Foreskin fibroblast (primary cell): ENCODE measurements at places on chromosomes 5 and 9.

DNA sequence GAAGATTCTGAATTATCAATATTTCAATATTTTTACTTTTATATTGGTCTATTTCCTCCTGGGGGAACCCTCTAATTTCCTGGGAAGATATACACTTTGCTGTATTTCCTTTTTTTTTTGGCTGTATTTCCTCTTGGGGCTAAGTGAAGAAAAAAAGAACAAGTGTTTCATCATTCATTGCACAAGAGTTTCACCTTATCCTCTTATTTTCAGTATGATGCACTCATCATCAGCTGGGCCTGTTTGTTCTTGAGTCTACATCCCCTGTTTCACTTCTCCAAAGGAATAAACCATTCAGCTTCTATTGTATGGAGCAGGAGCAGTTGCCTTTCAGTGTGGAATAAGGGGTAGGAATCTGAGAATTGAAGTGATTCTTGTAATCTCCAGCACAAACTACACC lies 210.8 kb downstream of the FAM170A start:
- peak; percentile 14 for DNase-seq

GRCh38 chr5:18048449-18048848 lies 414.2 kb downstream of the TAF11L14 start:
- no peak for DNase-seq

DNA sequence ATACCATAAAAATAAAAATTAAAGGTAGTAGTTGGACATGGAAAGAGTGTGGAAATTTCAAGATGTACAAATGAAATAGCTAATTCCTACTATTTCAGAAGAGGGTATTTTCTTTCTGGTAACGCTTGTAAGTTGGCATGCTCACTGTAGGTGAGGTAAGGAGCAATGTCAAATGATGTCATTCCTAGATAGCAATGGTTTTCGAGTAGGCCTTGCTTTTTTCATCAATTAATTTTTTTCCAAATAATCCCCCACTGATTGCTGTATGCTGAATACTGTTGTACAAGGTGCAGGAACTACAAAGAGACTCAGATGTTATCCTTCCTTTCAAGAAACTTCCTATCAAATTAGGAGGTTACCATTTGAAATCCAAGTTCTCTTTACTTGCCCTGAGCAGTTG lies 928 bp upstream of the SELENOP start:
- DNase-seq = no peak

DNA sequence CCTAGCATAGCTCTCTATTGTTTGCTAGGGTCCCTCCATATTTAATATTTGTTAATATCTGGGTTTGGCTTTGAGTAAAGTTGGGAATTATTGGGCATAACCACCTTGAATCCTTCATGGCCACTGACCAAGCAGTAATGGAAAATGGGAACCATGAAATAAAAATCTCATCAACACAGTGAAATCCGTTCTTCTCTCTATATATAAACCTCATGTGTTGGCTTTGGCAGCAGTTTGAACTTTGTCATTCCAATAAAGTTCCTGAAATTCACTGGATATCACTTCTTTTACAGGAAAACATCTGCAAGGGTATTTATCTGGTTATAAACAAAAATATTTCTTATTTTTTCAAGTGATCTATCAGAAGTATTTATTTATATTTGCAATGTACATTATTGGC lies 93.0 kb upstream of the MPDZ start:
- no peak for DNase-seq

GRCh38 chr5:173327084-173327947 lies 898 bp downstream of the STC2 start:
- peak; percentile 80 for DNase-seq

DNA sequence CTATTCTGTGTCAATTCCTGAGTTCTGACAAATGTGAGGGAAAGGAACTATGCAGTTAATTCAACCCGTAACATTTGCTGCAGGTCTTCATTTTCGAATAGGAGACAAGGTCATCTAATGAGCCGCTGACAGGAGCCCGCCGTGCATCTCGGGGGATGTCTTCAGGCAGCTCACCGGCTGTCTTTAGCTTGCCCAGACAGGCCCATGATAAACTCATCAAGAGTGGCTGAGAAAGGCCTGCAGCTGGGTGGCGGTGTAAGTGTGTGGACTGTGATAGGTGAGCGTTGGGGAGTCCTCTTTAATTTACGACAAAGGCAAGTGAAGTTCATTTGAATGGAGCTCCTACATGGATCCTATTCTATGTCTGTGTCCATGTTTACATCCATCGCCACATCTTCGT lies 190.5 kb downstream of the ADCY2 start:
- no peak for DNase-seq

- no peak for DNase-seq
Measured at GRCh38 chr9:102985162-102985895, 9.8 kb upstream of the CYLC2 start.

DNA sequence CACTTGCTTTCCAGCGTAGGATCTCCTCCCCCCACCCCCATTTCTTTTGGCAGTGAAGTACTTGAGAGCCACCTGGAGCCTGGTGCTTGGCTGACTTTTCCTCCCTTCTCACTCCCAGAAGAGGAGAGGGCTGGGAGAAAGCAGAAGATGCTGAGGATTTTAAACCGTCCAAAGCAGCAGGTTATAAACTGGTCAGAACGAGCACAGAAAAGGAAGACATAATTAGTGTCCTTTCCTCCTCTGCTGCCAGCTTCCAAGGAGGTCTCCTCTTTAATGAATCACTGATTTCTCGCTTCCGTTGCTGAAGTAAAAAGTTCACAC lies 563 bp upstream of the FGF10 start:
- DNase-seq = no peak

- no peak for DNase-seq
Measured at GRCh38 chr5:120415985-120416384, 48.1 kb upstream of the PRR16 start.

GRCh38 chr5:110665184-110665726 lies 61.2 kb downstream of the TMEM232 start:
- DNase-seq = no peak

DNA sequence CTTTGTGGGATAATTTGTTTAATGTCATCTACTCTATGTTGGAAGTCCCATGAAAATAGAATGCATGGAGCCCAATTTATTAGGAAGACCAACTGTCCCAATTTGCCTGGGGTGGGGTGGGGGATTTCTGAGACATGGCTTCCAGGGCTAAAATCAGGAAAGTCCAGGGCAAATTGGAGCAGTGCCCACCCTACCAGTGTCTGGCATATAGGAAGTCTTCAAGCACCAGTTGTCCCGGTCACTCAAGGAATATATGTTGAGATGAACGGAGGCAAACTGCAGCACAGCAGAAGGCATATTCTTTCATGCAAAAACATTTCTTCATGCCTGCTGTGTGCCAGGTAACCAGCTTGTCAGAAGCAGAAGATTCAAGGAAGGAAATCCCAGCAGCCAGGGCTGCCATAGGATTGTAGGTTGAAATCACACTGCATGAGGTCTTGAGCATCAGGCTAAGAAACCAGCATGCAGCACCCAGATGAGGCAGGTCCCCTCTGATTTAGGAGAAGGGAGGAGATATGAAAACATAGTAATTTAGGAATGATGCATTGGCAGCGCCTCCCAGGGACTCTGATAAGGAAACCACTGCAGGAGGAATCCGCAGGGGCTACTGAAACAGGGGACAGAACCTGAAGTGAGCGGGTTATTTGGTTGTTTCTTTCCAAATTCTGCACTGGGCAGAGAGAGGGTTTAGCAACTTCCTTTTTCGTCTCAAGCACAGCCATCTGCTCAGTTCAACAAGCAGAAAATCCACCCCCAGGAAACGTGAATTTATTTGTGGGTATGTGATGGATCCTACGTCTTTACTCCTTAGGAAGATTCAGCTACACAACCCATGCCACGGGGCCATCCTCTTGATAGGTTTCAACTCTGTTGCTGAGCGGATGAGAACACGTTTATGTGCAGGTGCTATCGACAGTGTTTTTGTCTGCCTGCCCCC lies 112.6 kb upstream of the CPEB4 start:
- no peak for DNase-seq

DNA sequence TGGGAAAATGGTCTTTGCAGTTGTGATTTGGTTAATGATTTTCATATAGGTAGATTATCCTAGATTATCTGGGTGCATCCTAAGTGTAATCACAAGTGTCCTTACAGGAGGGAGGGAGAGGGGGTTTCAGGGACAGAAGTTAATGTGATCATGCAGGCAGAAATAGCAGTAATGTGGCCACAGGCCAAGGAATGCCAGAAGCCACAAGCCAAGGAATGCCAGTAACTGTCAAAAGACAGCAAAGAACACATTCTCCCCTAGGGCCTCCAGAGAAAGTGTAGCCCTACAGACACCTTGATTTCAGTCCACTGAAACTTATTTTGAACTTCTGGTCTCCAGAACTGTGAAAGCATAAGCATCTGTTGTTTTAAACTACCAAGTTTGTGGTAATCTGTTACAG lies 2074.5 kb downstream of the MAT2B start:
- DNase-seq = no peak

- DNase-seq = no peak
Measured at GRCh38 chr9:95346021-95346420, 28.5 kb upstream of the FANCC start.

- DNase-seq = no peak
Measured at GRCh38 chr5:61824396-61824795, 481.6 kb upstream of the KIF2A start.

GRCh38 chr5:87435144-87435694 lies 22.5 kb upstream of the CCNH start:
- DNase-seq = no peak

GRCh38 chr5:99025298-99026045 lies 96.7 kb upstream of the CHD1 start:
- DNase-seq = no peak

DNA sequence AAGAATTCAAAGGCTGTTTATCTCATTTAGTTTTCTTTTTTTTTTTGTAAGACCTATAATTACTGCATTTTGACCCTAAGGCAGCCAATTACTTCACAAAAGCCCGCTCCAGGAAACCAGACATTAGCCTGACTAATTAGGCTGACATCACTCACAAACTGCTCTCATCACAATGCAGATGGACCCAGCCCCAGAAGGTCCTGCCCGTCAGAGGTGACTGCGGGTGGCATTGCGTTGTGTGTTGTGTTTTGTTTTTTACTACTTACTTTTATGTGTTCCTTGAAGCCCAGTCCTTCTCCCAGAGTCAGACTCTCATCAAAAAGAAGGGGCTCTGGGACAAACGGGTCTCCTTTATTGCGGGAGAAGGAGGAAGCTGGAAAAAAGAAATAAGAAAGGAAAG lies 172.2 kb downstream of the HSD17B3 start:
- DNase-seq = no peak

GRCh38 chr5:56078278-56079156 lies 83.8 kb upstream of the IL6ST start:
- peak; percentile 88 for DNase-seq

- DNase-seq = no peak
Measured at GRCh38 chr5:66982470-66982869, 214.1 kb downstream of the CD180 start.

DNA sequence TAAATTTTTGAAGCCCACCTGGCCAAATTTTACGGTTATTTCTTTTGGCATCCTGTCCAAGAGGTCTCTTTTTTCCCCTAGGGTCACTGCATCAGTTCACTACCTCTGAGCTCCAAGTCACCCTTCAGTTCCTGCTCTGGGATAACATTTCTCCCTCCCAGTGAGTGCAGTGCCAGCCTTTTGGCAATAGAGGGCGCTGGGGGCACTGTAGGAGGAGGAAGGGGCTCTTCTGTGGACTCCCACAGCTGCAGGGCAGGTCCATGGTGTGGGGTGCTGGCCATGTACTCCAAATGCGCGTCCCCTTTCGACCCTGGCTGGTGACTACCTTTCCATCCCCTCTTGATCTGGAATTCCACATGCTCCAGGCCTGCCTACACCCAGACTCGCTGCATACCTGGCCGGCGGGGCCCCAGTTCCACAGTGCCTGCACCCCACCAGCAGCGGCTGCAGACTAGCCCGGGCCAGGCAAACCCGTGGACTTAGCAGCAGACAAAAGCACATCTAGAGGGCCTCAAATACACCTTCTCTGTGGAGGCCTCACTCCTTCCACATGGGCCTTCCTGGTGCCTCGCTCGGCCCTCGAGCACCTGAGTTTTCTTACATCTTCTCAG lies 20.3 kb upstream of the NINJ1 start:
- DNase-seq = no peak

DNA sequence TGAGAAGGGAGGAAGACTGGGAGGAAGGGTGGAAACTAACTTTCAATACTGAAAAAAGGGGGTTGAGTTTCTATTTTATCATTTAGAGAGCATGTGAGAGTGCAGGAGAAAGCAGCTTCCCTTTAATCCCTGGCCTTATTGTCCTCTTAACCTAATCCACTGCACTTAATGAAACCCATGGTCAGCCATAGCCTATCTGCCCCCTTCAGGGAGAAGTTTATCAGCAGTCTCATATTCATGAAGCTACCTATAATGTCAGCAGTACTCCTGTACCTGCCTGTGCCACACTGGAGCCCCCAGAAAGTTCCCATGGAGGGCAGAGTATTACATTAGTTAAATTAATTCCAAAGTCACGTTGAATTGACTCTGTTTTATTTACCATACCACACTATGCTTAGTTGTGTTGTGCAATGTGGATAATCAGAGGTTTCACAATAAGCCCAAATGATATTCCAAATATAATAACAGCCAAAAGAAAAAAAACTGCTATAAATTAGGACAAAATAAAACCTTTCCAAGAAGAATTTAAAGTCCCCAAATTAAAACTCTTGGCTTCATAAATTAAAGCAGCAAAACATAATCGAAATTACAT lies 62.9 kb downstream of the MUSK start:
- no peak for DNase-seq

DNA sequence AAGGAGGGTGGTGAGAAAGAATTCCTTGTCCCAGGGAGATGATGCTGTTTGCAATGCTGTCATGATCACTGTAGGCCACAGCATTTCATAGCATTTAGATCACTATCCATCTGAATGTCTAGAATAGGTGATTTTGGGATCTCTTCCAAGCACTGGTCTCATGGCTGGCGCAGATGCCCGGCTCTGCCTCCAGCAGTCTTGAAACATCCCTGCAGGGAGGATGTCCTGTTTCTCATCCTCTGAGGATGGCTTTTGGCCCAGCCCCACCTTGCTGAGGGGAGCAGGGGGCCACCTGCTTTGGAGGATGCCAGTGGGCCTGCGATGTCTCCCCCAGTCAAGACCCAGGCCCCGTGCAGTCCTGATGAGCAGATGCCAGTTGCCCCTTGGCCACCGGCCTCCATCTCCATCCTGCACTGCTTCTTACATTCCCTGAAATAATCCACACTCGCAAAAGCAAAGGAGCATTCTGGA lies 63.5 kb upstream of the GARNL3 start:
- DNase-seq = no peak

DNA sequence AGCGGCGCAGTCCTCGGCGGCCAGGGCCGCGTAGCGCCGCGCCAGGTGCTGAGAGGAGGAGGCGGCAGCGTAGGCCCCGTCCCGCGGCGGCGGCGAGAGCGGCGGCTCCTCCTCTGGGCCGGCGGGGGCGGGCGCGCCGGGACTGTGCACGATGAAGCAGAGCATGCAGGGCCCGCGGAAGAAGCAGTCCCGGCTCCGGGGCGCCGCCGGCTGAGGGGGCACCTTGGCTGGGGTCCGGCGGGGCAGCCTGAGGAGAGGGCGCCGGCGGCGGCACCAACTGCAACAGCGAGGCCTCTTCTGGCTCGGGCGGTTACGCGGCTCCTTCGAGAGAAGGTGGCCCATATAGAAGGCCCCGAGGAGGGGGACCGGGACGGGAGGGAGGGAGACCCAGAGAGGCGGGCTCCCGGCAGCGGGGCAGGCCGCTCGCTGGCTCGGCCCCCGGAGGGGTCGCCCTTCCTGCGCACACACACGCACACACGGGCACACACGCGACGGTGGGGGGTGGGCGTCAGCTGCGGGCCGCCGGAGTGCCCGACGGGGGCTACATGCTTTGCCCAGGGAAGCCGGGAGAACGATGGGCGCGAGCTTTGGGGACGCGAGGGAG lies 446 bp downstream of the FBXL17 start:
- peak; percentile 78 for DNase-seq

- DNase-seq = no peak
Measured at GRCh38 chr5:34501016-34501415, 155.1 kb upstream of the RAI14 start.
